Mammary epithelial cell (primary cell): ENCODE measurements at places on chromosomes 5 and 9. TPM values are rescaled to one million over a fixed set of nuclear protein-coding genes. Genes with fewer than 3 reads are reported as not detected.

C9orf50 gene
- not detected for polyA plus RNA-seq

RFX3 gene
- 1.5 TPM for polyA plus RNA-seq

EIF4E1B gene
- polyA plus RNA-seq = not detected

KCNN2 gene
- polyA plus RNA-seq = not detected

SELENOP gene
- polyA plus RNA-seq = 0.57 TPM

IRX1 gene
- polyA plus RNA-seq = 29.6 TPM

C7 gene
- polyA plus RNA-seq = not detected

GLRX gene
- 8.4 TPM for polyA plus RNA-seq

GRCh38 chr9:135920256-135920930 lies 13.0 kb upstream of the CAMSAP1 start:
- DNase-seq = no peak

- DNase-seq = no peak
Observed at GRCh38 chr5:23675456-23675855, 168.0 kb downstream of the PRDM9 start.

- DNase-seq = no peak
Observed at GRCh38 chr9:114121227-114122135, 22.4 kb upstream of the KIF12 start.

GRCh38 chr9:130493021-130493420 lies 48.3 kb downstream of the ASS1 start:
- DNase-seq = no peak

- DNase-seq = no peak
Observed at GRCh38 chr5:67166460-67167285, 29.9 kb downstream of the CD180 start.

- peak; percentile 43 for DNase-seq
Observed at GRCh38 chr9:15416880-15417279, 5.8 kb upstream of the SNAPC3 start.

DNA sequence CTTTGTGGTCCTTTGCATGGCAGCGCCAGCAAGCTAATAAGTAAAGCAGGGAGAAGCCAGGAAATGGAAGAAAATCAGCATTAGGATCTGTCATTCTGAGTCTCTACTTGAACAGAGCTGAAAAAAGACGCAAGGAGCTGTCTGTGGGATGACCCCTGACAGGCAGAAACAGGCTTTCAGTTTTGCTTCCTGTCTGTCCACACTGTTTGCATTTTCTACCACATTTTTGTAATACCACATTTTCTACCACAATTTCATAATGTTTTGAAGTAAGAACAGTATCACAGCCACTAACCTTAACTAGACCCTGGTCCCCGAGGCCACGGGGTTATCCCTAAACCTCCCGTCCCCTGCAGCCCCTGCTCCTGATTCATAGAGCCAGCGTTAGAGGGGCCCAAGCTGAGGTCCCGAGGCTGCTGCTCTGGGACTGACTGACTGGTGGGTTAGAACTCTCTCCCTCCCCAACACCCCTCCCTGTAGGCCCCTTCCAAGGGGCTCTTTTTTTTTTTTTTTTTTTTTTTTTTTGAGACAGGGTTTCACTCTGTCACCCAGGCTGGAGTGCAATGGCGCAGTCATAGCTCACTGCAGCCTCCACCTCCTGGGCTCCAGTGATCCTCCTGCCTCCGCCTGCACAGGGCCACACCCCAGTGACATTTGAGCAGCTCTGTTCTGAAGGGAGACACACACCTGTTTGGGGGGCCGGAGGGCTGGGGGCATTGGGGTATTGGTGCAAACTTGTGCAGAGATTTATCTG lies 4.0 kb upstream of the CLIC3 start:
- DNase-seq = peak; percentile 52

DNA sequence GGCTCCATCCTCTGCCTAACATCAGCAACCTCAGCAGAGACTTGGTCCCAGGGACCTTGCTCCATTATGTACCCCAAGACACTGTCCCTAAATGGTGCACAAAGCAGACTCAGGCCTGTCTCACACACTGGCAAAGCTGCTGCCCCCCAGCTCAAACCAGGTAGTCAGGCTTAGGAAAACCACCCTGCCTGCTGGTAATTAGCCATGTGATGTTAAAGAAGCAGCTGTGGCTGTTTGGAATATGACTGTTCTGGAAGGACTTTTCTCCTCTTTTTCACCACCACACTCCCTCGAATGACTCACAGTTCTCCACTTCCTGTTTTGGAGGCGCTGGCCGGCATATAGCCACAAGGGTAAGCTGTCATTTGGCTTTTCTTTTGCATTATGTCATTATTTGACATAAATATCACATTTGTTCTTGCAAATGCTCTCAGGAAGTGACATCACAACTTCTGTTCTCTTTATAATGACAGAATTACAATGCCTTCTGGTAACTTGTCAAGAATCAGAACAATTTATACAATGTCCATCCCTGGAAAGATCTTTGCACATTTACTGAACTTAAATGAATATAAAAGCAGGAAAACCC lies 113.9 kb downstream of the SUSD1 start:
- peak; percentile 97 for DNase-seq

- no peak for DNase-seq
Observed at GRCh38 chr5:168620807-168621206, 41.6 kb upstream of the PANK3 start.

DNA sequence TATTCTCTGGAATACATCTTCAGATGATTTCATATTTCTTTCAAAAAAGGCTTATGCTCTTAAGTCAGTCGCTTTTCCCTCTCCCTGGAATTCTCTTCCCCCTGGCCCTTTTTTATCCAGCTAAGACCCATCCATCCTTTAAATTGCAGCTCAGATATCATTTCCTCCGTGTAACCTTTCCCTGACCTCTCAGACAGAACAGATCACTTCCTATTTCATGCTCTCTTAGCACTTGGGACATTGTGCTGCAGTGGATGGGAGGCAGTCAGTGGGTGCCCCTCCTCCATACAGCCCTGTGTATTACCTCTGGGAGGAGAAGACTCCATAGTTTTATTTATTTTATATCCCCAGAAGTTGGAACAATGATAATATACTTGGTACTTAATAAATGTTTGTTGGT lies 423.4 kb downstream of the ISL1 start:
- no peak for DNase-seq

DNA sequence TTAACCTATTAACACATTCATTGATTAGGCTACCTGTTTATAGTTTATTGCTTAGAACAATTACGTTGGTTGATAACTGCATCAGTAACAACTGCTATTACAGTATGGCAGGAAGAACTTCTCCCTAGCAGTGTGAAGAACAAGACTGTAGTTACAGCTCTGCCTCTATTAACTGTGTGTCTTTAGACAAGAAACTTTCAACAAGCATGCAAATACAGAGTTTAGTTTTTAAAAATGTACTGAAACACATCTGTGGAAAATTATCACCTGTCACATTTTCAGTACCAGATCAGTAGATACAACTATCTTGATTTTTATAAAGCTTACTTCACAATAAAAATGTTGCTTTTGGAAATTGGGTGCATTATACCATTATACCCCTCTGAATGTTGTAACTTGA lies 22.2 kb downstream of the ELL2 start:
- no peak for DNase-seq

DNA sequence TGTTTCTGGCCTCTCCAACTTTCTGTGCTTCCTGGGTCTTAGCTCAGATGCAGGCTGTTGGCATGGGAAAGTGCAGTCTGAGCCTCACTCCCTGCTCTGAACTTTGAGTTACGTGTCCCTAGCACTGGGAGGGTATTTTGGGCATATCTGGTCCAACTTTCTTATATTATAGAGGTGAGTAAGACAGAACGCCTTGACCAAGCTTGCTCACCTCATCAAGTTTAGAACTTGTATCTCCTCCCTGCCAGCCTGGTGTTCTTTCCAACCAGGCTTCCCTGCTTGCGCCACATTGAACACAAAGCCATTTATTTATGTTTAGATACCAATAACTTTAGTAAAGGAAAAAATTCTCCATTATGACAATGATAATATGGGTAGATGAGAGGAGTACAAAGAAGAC lies 33.2 kb downstream of the TNC start:
- peak; percentile 80 for DNase-seq

DNA sequence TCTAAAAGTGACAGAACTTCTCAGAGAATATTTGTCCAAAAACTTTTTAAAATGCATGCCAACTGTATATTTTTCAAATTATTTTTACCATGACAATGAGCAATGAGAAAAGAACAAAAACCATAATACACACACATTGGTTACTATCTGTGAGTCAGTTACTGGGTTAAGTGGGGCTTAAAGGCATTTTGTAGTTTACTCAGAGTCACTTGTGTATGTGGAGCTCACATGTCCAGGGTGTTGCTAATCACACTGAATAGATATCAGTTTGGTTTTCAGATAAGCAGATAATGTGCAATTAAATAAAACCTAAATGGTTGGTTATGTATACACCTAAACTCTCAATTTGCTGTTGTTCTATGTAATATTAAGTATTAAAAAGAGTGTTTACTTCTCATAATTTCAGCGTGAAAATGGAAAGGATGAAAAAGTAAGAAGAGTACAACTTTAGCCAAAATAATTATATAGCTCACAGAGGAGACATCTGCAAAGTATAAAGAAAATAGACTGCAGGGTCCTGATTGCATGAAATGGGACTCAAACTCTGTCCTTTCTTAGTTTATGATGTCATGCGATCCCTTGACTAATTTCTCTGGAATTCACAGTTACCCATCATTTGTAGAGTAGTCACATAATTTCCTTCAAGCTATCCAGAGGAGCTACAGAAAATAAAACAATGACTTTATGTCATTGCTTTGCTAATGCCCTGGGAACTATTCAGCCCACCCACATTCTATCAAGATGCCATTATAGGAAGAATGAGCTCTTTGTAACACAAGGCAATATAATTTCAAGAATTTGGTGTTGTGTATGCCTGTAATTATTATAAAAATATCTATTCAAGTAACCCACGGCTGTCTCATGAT lies 388.0 kb upstream of the ZNF608 start:
- peak; percentile 71 for DNase-seq

GRCh38 chr5:179177711-179178575 lies 117.8 kb downstream of the ZNF354C start:
- DNase-seq = no peak
